ENCODE measurements at places on chromosomes 11 and 22.
A peak's percentile ranks its signal among the peaks of the same experiment; 100 is the strongest.

- no peak for DNase-seq
These were observed 59.7 kb upstream of the RASSF10 start for GRCh38 chr11:12949453-12949852.

DNA sequence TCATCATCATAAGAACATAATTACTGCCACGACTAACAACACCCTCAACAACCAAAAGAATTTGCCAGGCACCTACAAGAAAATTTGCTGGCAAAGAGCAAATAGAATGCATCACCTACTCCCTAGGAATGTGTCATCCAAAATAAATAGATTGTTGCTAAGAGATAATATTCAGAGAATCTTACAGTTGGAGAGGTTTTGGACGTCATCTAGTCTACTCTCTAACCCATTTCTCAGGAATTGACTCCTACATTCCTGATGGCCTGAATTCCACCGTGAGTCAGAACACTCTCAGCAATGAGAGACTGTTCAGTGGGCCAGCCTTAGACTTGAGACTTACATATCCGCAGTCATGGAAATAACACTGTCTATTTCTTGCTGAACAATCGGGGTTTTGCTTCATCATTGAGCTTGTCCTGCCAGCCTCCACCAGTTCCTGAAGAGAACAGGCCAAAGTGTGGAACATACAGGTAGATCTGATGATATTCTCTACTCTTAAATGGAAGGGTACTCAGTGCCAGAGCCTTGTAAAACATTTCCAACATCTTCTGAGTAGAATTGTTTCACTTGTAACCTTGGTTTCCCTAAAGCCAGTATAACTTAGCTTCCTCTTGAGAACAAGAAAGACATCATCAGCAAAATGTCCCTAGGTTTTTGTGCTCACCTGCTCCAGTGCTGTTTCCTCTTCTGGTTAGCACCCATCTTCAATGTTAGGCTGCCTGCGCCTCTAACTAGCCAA, 8.3 kb downstream of the KIRREL3 start:
- no peak for DNase-seq

- no peak for DNase-seq
These were observed 13.7 kb downstream of the TMEM121B start for GRCh38 chr22:17107547-17107810.

DNA sequence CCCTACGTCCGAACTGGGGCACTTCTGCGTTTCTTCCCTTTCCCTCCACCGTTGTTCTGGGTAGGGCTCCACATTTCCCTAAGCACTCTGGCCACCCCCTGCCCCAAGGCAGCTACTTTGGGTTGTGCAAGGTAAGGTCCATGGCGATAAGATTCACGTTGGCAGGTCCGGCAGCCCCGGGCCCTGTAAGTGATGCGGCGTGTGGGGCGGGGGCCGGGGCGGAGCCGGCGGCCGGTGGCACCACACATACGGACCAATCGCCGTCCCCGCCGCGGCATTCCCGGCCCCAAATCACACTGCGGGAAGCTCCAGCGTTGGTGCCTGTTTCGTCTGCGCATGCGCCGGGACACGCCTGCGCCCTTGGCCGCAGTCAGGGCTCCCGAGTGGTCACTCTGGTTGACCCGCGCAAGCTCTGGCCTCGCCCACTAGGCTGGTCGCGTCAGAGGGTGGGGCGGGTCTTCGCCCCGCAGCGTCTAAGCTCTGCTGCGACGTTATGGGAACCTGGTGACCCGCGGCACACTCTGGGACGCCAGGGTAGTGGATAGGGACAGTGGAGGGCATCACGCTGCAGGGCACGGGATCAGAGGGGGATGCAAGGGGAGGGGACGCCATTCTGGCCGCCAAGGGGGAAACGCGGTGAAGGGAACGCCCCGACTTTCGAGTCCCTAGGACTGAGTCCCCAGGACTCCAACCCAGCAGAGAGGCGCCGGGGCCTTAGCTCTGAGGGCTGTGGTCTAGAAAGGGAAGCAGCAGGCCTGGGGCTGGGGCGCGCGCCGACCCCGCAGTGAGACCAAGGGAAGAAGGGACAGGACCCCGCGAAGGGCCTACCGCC, 1.6 kb downstream of the FADS1 start:
- DNase-seq = peak; percentile 98

DNA sequence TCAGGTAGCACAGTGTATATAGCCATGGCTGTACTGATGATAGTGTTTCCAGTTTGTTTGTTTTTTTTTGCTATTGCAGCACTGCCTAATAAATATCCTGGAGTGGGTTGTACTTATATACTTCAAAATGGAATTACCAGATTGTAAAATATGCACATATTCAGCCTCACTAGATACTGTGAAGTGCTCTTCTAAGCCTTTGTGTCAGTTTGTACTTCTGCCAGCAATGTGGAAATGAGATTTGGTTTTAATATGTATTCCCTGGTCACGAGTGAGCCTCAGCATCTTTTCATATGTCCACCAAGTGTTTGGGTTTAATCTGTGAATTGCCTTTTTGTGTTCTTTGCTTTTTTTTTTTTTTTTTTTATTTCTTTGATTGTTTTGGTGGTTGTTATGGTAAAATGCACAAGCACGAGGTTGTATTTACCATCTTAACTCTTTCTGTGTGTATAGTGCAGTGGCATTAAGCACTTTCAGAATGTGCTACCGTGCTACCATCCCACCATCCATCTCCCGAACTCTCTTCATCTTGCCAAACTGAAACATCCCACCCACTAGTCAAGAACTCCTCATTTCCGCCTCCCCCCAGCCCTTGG, 34.9 kb downstream of the ST3GAL4 start:
- DNase-seq = no peak

DNA sequence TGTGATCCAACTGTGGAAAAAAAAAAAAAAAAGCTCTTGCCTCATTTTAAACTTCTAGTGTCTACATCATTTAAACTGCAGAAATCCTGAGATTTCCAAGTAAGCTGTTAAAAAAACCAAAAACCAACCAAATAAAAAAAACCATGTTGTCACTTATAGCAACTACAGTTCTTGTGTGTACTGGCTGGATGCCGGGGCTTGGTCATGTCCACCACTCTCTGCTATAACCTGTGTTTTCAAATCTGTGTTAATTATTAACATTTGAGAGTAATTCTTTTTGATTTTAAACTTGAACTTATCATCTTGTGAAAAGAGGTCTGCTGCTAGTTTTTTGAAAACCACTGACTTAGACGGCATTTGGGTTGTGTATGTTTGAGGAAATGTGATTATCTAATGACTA, 32.2 kb upstream of the BID start:
- DNase-seq = no peak

- no peak for DNase-seq
These were observed 773 bp downstream of the HRAS start for GRCh38 chr11:534396-535209.

- no peak for DNase-seq
These were observed 250.9 kb upstream of the NARS2 start for GRCh38 chr11:78825591-78826020.

DNA sequence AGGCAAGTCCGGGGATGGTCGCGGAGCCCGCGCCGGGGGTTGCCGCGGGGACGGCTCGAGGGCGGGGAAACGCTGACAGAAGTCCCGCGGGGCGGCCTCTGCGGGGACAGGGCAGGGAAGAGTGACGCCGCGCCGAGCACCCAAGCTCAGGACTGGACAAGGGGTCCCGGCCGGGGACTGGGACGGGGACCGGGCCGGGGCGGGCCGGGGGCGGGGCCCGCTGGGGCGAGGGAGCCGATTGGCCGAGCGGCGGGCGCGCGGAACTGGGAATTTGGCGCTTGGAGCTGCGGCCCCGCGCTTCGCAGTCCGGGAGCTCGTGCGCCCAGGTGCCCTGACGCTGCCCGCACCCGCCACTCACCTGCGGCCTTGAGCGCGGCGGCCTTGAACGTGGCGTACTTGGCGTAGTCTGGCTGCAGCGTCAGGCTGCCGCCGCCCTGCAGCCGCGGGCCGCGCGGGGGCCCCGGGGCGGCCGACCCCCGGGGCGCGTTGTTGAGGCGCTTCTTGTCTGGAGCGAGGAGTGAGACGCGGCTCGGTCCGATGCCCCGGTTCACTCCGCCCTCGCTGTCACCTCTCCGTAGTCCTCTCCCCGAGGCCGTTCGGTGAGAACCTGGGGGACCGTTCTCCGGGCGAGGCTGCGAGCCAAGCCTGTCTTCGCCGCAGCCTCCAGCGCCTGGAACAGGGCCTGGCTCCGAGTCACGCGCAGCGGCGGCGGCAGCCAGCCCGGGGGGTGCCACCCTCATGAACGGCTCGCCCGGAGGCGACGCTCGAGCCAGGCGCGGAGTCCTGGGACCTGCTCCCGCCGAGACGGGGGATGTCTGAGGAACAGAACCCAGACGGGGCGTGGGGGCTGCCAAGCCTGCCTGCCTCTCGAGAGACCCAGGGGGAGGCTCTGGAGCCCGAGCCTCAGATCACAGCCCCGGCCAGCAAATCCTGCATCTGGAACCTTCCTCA, 4.5 kb downstream of the SHISA8 start:
- DNase-seq = peak; percentile 66

All from anterior cingulate cortex (tissue), 58 donors.